EH (cell line): ENCODE measurements at places on chromosomes 3 and 15.

DNA sequence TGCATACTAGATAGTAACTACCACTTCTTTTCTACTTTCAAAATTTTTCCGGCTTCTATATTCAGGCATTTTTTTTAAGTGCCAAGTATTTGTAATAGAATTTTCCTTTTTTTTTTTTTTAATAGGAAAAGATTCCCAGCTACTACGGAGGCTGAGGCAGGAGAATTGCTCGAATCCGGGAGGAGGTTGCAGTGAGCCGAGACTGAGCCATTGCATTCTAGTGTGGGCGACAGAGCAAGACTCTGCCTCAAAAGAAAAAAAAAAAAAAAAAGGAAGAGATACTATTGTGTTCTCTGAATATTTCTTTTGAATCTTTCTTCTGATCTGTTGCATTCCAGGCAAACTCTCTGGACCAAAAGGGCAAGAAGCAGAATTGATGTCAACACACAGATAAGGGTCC lies 557.3 kb downstream of the FGF12 start:
- no peak for DNase-seq

- peak; percentile 68 for DNase-seq
These were observed 36.5 kb downstream of the GOLGA6L10 start for GRCh38 chr15:82312586-82313349.

DNA sequence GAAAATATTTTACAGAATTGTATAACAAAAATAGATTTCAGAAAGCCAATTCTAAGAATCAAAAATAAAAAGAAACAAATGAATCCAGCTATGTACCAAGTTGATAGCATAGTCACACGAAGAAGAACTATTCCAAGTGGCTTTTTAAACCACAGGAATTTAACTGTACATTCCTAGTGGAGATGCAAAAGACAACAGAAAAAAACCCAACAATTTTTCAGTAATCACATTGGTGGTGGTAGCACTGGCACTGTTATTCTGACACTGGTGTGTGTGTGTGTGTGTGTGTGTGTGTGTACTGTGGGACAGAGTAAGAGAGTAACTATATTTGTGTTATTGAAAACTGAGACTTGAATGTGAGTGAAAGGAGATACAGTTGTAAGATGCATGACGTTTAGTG lies 9.1 kb downstream of the BFSP2 start:
- peak; percentile 82 for DNase-seq

GRCh38 chr3:131712662-131713061 lies 209.9 kb upstream of the MRPL3 start:
- DNase-seq = no peak

DNA sequence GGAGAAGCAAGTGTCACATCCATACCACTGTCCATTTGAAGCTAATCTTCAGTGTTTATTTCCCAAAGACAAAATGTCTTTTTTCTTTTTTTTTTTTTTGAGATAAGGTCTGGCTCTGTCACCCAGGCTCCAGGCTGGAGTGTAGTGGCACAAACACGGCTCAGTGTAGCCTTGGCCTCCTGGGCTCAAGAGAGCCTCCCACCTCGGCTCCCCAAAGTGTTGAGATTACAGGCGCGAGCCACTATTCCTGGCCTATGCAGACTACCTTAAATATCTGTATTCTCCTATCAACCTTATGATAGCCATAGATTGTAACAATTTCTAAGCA lies 27.7 kb upstream of the VPS33B start:
- DNase-seq = no peak

- peak; percentile 5 for DNase-seq
These were observed 166.2 kb upstream of the NSMCE3 start for GRCh38 chr15:29435811-29436210.

DNA sequence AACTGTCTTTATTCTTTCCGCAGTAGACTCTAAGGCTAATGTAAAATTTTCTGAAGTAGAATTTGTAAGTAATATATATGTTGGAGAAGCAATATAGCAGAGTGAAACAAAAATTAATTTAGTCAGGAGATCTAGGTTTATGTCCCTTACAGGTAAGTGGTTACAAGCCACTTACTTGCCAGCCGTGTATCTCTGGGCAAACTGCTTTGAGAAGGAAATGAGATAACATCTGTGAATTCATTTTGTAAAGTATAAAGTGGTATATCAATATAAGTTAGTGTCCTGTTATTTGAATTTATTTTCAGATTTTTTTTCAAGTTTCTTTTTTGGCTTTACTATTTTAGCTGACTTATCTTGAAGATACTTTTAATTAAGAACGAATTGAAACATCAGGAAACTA lies 5.5 kb downstream of the DAZL start:
- DNase-seq = no peak

DNA sequence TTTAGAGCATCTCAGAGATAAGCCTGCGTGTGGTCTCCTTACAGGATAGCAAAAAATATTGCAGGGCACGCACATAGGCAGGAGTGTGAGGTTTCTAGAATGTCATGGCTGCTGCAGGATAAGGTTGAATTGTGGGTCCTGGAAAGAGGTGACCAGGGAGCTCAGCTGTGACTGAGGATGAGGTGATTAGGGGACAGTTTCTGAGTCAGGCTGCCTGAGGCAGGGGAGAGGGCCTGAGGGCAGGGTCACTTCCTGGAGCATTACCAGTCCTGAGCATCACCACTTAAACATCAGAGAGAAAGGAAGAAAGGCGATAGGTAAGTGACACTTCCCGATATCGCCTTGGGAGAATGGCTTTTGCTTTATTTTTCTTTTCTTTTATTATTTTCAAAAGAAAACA lies 813.8 kb downstream of the TUSC7 start:
- DNase-seq = no peak

- DNase-seq = no peak
These were observed 6.9 kb downstream of the ST8SIA2 start for GRCh38 chr15:92400573-92400972.

DNA sequence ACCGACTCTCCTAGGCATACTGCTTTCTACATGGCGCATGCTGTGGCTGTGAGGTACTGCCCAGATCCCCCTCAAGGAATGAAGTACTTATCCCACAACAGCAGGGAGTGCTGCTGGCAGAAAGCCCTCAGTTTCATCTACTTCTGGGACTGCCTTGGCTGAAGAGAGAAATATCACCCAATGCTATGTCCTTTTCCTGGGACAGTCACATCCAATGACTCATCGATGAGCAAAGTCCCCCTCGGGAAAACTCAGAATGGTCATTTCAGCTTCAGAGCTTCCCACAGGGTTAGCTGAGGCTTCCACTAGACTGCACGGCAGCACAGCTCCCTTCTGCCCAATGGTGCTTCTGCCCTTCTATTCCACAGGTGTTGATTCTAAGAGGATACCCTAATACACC lies 3.6 kb upstream of the NMD3 start:
- DNase-seq = peak; percentile 77

DNA sequence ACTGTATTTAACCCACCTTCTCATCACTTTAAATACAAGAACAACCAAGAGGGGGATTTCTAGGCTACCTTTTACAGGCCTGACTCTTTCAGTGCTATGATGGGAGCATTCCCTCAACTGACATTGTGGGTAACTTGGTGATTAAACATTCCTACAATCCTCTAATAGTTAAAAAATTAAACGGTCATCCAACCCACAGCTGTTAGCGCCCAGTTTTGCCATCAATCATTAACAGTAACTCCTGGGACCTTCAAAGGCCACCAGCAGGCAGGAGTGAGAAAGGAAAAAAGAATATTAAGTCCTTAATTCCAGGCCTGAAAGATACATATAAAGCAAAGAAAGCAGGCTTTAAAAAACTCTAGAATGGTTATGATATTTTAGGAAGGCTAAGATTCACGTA lies 512.1 kb downstream of the MAGI1 start:
- DNase-seq = no peak

DNA sequence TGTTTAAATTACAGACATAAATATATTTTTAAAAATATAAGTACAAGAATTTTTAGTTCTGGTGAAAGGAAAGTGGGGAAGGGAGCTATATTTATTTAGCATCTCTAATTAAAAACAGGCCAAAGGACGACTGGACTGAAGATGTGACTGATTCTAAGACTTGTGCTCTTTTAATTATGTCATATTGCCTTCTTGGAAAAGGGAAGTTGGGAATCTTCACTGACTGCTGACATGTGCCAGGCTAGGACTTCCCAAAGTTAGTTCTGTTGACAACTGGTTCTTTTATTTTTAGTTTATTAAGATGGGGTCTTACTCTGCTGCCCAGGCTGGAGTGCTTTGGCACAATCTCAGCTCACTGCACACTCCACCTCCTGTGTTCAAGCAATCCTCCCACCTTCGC lies 13.5 kb downstream of the CNOT10 start:
- no peak for DNase-seq

GRCh38 chr3:9820543-9820942 lies 10.5 kb downstream of the TTLL3 start:
- no peak for DNase-seq

- DNase-seq = no peak
These were observed 99.0 kb upstream of the KCNMB2 start for GRCh38 chr3:178437236-178437635.

- DNase-seq = no peak
These were observed 29.8 kb downstream of the STT3B start for GRCh38 chr3:31562525-31562924.

GRCh38 chr3:159263750-159264553 lies 462.1 kb downstream of the MFSD1 start:
- DNase-seq = peak; percentile 60

GRCh38 chr3:308597-309321 lies 112.2 kb downstream of the CHL1 start:
- DNase-seq = no peak

- peak; percentile 35 for DNase-seq
These were observed 303.8 kb upstream of the CDIN1 start for GRCh38 chr15:36275656-36276055.

DNA sequence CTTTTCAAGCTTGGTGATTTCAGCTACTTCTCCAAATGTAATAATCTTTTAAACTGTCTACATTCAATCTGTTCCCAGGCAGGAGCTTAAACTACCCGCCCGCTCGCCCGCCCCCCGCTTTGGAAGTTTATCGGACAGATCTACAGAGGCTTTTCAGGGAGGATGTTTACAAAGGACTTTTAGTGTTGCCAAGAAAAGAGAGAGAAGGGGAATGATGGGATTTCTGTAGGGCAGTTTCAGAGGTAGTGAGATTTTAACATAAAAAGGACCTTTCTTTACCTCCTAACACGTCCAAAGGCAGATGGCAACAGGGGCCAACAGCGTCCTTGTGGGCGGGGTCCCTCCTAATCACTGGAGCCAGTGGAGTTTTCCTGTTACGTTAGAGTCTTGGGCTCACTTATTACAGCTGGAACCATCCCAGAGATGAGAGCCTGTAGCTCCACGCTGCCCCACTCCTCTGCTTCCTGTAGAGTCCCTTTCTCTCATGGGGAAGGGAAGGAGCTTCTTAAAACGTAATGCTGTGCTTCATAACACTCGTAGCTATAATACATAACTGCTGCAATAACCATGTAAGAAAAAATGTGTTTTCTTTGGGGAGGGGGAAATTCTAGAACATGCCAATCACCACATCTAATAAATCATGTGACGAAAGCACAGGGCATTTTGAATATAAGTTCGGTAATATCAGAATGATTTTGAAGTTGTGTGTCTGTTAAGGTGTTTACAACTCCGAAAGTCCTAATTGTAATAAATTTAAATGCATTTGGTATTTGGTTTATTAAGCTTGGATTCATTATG lies 30.9 kb downstream of the HES1 start:
- no peak for DNase-seq

- no peak for DNase-seq
These were observed 17.1 kb upstream of the DUSP7 start for GRCh38 chr3:52073490-52073889.

GRCh38 chr3:57221883-57222282 lies 5.6 kb upstream of the APPL1 start:
- peak; percentile 45 for DNase-seq

DNA sequence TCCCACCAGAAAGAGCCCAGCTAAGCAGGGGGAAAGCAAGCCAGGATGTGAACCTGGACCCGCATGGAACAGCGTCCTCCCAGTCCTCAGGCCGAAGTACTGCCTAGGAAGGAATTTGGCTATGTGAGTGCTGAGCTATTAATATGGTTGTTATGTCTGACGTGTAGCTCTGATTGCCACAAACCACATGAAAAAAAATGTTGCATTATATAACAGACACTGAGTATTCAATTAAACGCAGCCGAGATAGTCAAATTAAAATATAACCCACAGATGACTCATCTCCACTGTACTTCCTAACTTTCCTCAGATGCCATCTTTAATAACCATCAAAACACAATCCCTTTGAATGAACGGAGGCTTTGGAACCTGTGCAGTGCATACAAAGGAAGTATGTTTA lies 111.1 kb downstream of the GABRB3 start:
- no peak for DNase-seq

DNA sequence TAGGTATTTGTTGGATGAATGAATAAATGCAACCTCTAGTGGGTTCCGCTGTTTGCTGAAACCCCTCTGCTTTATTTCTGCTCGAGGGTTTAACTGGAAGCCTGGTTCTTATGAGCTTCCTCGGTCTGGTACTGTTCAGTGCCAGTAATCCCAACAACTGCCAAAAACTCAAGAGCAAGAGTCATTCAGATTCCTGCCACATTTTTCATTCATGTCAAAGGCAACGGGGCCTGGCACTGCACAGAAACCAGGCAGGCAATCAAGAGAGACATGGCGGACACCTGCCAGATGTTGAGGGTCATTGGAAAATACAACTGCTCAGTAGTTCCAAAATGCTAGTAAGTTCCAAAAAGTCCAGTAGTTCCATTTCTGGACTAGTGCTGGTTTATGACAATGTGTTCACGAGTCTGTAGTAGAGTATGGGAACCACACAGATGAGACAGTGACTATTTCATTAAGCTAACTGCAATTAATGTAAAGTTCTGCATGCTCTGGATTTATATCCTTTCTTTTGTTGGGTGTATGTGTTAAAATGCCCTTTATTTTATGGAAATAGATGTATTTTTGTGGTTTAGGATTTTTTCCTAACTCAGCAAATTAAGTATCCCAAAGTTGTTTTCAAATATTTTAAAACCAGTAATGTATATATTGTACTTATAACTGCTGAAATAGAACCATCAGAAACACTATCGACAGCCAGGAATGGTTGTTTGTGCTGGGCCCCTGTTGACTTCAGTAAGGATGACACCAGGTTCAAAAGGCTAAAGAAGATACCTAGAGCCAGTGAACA lies 22.7 kb upstream of the TMEM41A start:
- no peak for DNase-seq

- DNase-seq = no peak
These were observed 233.4 kb upstream of the TBL1XR1 start for GRCh38 chr3:177430653-177431052.

GRCh38 chr15:54575586-54575985 lies 597.3 kb downstream of the UNC13C start:
- DNase-seq = no peak

- DNase-seq = no peak
These were observed 2.7 kb downstream of the FAN1 start for GRCh38 chr15:30906366-30906765.

GRCh38 chr3:1380926-1381646 lies 288.3 kb downstream of the CNTN6 start:
- no peak for DNase-seq
